ENCODE measurements at places on chromosomes 7 and 10.

- DNase-seq: no peak
These were observed 132.7 kb upstream of the MDFIC start for GRCh38 chr7:114789161-114789560.

DNA sequence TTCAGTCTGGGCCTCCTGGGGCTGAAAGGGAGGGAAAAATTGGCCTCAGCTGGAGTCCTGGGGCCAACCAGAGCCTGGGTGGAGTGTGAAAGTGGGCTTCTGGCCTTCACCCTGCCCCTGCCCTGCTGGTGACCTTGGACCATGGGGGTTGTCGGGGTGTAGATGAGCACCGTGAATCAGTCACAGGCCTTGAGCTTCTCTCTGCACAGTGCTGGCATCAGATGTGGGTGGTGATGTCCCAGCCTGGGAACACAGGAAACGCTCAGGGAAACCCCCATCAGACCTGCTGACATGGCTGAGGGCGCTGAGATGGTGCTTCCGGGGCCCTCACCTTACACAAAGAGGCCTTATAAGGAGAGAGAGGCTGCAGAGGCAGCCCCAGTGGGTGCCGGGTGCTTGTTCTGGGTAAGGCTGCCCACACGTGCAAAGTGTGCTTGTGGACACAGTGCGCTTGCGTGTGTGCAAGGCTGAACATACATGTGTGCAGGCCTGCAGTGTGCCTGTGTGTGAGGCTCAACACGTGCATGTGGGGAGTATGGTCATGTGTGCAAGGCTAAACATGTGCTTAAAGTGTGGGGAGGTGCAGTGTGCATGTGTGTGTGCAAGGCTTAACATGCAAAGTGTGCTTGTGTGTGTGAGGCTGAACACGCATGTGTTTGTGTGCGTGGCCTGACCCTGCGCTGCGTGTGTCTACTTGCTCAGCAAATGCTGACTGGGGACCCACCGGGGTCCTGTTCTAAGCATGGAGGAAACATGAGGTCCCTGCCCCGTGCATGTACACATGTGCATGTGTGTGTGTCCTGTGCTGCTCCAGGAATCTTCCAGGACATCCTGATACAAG lies 6.5 kb downstream of the ARPC1B start:
- DNase-seq: no peak

GRCh38 chr7:28539289-28539981 lies 127.1 kb downstream of the CREB5 start:
- DNase-seq: no peak

DNA sequence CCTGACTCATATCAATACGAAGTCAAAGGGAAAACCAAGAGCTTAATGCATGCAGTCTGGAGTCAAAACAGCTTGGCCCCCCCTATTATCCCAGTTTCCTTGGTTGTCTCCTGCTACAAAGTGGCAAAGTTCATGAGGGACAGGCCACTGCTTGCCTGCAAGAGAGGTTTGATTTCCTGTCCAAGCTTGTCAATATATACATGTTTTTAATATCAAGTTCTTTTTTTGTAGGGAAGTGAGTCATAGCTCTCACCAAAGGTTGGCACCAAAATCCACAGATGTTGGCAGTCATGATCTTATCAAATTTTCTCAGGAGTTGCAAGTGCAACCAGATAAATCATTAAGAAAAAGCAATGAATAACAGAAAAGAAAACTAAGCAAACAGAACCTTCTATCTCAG lies 176.8 kb downstream of the COBL start:
- no peak for DNase-seq

DNA sequence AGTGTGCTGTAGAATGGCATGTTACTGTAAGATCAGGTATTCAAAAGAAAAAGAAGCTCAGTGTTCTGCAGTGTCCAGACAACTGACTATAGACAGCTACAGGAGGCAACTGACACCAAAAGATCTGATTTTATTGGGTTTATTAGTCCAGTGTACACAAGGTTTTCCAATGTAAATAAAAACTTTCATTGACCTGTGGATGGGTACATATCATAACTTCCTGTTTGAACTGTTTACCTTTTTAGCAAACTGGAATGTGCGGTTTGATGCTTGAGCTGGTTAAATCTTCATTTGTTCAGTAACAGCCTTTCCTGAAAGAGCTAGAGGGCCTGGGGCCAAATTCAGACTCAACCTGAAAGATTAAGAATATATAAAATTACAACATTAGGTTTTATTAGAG lies 172.6 kb upstream of the SP8 start:
- DNase-seq: no peak

- DNase-seq: no peak
These were observed 216.9 kb downstream of the GLI3 start for GRCh38 chr7:42020061-42020460.

DNA sequence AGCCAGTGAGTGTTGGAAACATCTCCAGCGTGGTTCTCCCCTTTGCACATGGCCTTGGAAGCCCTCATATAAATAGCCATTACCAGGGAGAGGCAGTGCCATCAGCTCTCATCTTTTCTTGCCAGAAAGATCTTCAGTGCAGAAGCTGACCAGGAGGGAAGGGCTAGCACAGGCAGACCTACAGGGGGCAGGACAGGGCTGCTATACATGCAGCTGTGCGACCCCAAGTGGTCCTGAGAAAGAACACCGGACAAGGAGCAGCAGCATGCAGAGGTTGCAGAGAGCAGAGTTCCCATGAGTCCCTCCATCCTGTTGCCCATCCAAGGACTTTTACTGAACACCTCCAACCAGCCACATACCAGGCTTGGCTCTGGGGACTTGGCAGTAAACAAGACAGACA lies 17.1 kb downstream of the GRID1 start:
- peak; percentile 79 for DNase-seq

DNA sequence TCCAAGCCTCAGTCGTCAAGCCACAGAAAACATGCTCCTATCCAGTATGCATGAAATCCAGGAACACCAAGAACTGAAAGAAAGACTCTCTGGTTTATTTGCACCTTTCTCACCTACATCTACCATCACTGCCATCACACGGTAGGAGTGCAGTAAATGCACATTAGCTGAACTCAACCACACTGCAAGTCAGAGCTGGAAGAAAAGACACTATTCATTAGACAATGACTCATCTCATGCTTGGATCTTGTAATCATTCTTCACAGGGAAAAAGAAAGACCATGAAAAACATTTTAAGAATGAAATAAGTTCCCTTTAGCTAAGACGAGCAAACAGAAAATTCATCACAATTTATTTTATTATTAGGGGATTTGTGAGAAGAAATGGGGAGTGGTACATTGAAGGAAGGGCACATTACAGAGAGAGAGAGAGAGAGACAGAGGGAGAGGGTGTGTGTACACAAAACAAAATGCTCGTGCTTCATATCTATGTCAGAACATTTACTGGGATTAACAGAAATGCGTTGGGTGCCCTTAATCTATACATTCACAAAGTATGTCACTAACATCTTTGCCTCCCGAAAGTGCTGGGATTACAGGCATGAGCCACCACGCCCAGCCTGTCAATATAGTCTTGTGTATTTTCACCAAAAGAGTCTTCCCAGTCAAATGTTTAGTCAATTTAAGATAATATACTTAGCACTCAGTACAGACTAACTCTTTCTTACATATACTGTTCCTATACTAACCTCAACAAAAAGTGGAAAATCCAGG lies 324.9 kb downstream of the PARD3 start:
- no peak for DNase-seq

- no peak for DNase-seq
These were observed 245.2 kb downstream of the ABCA13 start for GRCh38 chr7:48416327-48416908.

DNA sequence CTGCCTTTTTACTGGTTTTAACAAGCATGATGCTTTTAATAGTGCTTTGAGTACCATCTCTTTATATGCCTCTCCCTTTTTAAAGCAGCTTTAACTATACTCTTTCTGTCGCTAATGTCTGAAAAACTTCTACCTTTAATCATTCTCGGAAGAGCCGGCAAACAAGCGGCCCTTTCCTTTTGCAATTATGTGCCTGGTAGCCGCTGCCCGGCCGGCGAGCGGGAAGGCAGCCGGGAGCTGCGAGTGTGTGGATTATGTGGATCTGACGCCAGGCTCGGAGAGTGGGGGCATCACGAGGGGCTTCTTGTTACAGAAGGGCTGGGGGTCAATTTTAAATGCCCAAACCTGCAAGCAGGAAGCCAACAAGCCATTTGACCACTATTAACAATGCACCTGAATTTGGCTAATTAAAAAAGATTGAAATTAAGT lies 120.9 kb downstream of the BUB3 start:
- DNase-seq: no peak

DNA sequence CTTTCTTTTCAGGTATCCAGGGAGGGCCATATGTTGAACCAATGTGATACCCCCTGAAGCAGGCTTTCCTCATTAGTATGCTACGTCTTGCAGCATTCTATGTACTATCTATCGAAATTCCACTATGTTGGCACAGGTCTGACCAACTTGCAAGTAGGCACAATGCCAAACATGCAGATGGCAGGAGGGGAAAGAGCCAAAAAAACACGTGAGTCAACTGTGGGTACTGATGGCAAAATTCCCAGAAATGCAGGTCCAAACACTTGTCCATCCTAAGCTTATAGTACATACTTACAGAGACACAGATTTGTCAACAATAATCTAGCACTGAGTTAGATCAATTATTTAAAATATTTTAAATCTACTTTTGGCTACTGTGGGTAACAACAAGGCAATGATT lies 394.9 kb downstream of the DGKB start:
- DNase-seq: no peak

DNA sequence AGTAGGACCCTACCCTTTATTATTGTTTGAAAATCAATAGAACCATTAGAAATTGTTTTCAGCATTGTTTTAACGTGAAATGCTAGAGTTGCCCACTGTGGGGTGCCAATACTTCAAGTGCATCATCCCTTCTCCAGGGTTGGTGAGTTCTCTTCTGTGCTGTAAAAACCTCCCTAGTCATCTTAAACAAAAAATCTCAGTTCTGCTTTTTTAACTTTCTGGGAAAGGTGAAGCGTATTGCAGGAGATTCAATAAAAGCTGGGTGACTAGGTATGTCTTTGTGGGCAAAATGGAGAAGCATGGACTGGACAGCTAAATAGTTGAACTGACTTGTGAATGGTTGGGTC lies 699.1 kb downstream of the SUGCT start:
- no peak for DNase-seq

GRCh38 chr10:98463016-98463415 lies 16.3 kb upstream of the HPS1 start:
- DNase-seq: no peak

- DNase-seq: no peak
These were observed 88.0 kb upstream of the INSIG1 start for GRCh38 chr7:155209478-155210319.

DNA sequence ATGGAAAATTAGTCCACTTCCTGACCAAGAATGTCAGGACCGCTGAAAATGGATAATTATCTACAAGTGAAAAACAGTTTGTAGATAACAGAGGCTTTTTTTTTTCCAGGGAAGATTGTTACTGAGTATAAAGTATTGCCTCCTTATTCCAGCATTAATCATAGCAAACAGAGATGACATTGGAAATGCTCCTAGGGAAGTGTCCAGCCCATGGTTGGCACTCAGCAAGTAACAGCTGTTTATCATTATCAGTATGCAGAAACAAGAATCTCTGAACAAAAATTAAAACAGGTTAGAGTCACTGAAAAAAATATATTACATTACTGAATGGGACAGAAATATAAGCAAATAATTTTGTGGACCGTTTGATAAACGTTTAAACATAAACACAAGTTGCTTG lies 14.6 kb downstream of the FGL2 start:
- DNase-seq: no peak

- no peak for DNase-seq
These were observed 154.0 kb downstream of the RAB11FIP2 start for GRCh38 chr10:117892681-117893220.

GRCh38 chr7:29977886-29978651 lies 11.5 kb downstream of the SCRN1 start:
- peak; percentile 31 for DNase-seq

GRCh38 chr7:50709151-50709550 lies 73.5 kb downstream of the GRB10 start:
- no peak for DNase-seq

- no peak for DNase-seq
These were observed 3.3 kb upstream of the SMO start for GRCh38 chr7:129184981-129185670.

- peak; percentile 69 for DNase-seq
These were observed 82.2 kb downstream of the VOPP1 start for GRCh38 chr7:55490099-55490498.

All from WERI-Rb-1 (cell line).